ENCODE measurements at places on chromosomes 13 and 19. TPM values are rescaled to one million over a fixed set of nuclear protein-coding genes. Genes with fewer than 3 reads are reported as not detected.

Gene TNFRSF19
- total RNA-seq, result 0.07 TPM

Gene C19orf73
- total RNA-seq, result 1.7 TPM

Gene FCAR
- total RNA-seq, result not detected

Gene RXFP2
- not detected for total RNA-seq

Gene LIG1
- 119 TPM for total RNA-seq

Gene SLC8A2
- total RNA-seq, result not detected

Gene N4BP2L2
- total RNA-seq, result 94.3 TPM

Gene CDC42EP5
- total RNA-seq, result 1.0 TPM

Gene SGCG
- not detected for total RNA-seq

Gene ATP4B
- not detected for total RNA-seq

Gene POU4F1
- total RNA-seq, result 0.11 TPM

Gene BICRA
- total RNA-seq, result 12.0 TPM

Gene DHDH
- total RNA-seq, result not detected

Gene CD79A
- total RNA-seq, result 0.84 TPM

Gene ARL11
- total RNA-seq, result 0.89 TPM

Data from activated T-helper 2 cell treated with anti-CD3 and anti-CD28 coated beads, Interferon-gamma antibody, Interleukin-2, Interleukin-4, amounts not matched to agents 10 μg/mL and 5 μg/mL and 100 μg/mL, durations not matched to agents 14 hours and 24 hours and 36 hours (primary cell).